ENCODE measurements at places on chromosomes 4 and X.

- DNase-seq: no peak
These were observed 143.5 kb upstream of the HPGD start for GRCh38 chr4:174665799-174666198.

DNA sequence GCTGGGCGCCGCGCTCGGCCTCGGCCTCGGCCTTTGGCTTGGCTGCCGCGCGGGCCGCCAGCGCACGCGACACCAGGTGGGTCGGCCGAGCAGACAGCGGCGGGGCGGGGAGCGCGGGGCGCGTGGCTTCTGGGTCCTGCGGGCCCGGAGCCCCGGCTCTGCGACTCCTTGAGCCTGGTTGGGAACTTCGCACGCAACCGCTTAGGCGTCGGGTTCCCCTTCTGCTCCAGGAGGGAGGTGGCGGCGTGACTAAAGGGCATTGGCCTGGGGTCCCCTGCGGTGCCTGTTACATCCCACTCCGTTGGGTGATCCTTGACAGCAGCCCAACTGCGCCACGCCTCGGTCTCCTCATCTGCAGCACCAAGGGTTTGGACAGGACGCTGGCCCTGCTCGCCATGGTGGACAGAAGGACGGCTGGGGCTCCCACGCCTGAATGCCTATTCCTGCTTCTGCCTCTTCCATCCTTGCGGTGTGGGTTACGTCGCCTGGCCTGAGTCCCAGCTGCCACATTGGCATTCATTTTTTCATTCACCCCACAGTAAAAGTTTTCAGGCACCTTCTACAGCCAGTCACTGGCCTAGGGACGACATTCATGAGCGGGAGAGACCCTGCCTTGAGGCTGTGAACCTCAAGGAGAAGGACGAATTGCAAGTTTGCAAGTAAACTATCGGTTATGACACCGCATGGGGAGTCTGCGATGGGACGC lies 631 bp downstream of the EVC start:
- DNase-seq: peak; percentile 49

DNA sequence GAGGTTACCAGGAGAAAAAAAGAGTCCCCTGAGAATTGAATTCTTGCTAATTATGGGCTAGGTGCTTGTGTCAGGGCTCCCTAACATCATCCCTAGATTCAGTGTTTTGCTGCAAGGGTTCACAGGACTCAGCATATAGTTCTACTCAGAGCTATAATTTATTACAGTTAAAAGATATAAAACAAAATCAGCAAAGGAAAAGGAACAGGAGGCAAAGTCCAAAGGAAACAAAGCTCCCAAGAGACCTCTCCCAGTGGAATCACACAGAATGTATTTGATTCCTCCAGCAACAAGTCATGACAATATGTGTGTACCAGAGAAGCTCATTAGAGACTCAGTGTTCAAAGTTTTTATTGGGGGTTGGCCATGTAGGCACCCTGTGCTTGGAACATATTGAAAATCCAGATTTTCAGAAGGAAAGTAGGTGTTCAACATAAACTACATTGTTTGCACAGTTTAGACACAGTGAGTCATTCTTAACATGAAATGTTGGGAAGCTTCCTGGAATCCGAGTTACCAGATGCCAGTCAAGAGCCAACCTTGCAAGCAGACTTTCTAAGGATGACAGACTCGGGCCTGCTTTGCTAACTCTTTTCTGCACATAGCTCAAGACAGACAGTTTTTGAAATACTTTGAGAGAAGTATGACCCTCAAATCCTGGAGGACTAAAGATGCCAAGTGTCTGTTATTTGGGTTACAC lies 311.3 kb upstream of the EMCN start:
- DNase-seq: no peak

- no peak for DNase-seq
These were observed 156.3 kb downstream of the BTC start for GRCh38 chr4:74638001-74638400.

DNA sequence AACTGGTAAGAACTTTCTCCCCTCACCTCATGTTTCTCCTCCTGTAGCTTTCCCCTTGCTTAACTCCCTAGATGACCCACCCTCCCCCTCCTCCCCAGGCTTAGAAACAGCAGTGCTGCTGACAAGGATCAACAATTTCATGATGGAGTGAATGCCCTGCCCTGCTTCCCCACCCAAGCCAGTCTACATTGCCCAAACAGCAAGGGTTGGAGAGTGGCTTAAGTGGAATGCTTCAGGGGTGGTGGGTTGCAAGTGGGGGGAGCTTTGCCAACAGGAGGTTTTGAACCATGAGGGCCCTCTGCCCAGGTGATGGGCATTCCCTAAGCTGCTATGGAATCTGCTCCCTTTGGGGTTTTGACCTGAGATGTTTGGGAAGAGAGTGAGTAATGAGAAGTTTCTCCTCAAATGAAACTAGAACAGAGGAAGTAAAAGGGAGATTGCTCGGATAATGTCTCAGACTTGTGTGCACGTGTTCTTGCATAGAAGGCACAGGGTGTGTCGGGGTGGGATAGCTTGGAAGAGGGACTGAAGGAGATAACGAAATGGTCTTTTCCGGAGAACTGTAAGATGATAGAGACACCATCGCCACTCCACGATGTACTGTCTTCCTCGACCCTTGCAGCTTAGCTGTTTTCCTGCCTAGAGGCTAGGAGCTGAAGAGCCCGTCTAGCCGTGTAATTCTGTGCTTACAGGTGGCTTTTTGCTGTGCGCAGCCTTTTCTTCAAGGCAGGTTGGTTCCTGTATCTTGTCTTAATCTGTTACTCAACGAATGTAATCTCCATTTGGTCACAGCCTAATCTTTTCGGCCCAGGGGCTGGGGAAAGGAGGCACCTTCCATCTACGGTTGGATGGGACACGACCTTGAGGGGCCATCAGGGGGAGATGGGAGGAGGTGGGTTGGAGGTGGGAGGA lies 10.1 kb downstream of the GDPD2 start:
- DNase-seq: no peak

DNA sequence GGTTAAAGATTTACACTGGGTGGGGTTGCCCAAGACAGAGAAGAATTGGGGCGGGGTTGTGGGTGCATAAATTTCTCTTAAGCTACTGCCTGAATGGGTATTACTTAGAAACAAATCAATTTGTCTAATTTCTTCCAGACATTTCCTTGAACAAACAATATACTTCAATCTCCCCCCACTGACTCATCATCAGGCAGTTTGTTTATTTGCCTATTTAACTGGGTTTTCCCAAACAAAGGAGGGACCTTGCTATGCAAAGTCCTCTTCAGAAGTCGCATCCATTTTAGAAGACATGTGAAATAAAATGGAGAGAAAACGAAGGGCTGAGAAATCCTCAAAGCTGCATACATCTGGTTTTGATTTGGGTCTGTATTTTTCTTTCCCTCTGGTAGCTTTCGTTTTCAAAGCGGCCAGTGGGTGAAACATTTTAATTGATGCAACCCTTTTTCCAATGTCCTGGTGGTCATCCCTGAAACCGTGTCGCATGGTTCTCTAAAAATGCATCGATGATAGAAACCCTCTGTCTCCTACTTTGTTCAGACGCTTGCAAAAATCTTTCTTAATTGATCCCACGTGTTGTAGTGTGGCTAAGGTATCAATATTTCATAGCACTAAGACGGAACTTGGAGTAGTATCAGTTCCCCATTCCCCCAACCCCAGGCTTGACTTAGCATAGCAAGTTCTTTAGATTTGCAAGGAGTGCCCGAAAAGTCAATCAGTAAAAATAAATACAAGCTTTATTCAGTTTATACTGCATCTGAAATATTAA lies 115.1 kb upstream of the MXRA5 start:
- DNase-seq: no peak

- DNase-seq: no peak
These were observed 72.0 kb downstream of the JAKMIP1 start for GRCh38 chr4:6128221-6128850.

- DNase-seq: no peak
These were observed 87.9 kb upstream of the WDR1 start for GRCh38 chr4:10204401-10205058.

DNA sequence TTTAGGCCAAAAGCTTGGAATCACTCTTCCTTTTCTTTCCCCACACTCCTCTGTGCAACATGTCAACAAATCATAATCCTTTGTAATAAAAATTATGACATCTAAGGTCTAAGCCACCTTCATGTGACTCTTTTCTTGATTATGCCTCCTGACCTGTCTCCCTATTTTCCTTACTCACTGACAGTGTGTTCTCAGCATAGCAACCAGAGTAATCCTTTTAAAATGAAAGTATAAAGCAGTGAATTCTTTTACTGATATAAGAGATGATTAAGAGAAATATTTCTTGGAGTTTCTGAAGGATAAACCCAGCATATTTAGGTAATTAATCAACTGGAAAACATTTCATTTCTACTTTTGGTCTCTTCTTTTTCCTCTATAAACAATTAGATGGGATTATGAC lies 44.7 kb downstream of the USO1 start:
- no peak for DNase-seq

GRCh38 chr4:16705341-16705740 lies 193.1 kb downstream of the LDB2 start:
- peak; percentile 81 for DNase-seq

- no peak for DNase-seq
These were observed 6.3 kb downstream of the SSR4 start for GRCh38 chrX:153800746-153801145.

GRCh38 chr4:26083987-26084386 lies 170.0 kb downstream of the SMIM20 start:
- no peak for DNase-seq

DNA sequence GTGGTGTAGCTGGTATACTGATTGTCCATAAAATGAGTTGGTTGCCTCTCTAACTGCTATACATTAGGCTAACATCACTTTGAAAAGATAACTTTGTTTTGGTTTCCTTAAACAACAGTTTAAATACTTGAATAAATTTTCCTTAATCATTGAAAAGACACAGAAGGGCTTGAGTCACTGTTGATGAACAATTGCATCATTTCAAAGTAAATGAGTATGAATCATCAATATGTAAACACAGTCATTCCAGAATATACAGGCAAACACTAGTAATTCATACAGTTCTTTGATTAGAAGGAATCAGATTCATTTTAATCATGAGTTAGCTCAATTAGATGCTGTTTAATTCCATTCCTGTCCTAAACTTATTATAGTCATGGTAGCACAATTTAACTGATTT lies 160.6 kb downstream of the AFF2 start:
- no peak for DNase-seq

DNA sequence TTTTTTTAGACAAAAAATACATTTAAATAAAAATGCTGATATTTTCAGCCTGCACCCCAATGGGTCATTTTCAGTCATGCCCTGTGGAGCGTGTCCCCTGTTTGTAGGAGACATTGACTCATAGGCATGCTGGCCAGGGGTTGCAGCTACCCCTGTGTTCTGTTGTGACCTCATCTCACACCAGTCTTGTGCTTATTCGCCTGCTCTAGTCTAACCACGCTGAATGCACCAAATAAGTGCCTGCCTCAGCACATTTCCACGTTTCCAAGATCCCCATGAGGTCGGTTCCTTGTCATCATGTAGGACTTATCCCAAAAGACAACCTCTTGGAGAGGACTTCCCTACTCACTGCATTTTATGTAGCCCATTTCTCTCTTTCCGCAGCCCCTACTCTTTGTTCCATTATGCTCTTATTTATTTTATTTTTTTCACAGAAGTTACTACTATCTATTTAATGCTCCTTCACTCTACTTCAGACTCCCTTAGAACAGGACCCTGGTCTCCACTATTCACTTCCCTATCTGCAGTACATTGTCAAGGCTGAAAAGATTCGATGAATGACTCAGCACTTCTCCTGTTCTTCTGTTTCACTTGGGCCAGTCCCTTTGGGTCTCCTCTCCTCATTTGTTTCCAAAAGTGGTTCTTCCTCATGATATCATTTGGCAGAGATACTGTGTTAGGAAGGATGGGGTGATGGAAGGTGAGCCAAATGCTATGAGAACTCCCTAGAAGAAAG lies 109.7 kb downstream of the MSL3 start:
- no peak for DNase-seq

GRCh38 chrX:153882086-153882498 lies 3.9 kb downstream of the L1CAM start:
- DNase-seq: no peak

- DNase-seq: peak; percentile 76
These were observed 577 bp upstream of the GLRA2 start for GRCh38 chrX:14528629-14529289.

- no peak for DNase-seq
These were observed 34.9 kb downstream of the MMRN1 start for GRCh38 chr4:89929425-89930159.

- no peak for DNase-seq
These were observed 77.8 kb downstream of the SORBS2 start for GRCh38 chr4:185734214-185734613.

GRCh38 chr4:36310793-36311192 lies 29.4 kb downstream of the DTHD1 start:
- no peak for DNase-seq

DNA sequence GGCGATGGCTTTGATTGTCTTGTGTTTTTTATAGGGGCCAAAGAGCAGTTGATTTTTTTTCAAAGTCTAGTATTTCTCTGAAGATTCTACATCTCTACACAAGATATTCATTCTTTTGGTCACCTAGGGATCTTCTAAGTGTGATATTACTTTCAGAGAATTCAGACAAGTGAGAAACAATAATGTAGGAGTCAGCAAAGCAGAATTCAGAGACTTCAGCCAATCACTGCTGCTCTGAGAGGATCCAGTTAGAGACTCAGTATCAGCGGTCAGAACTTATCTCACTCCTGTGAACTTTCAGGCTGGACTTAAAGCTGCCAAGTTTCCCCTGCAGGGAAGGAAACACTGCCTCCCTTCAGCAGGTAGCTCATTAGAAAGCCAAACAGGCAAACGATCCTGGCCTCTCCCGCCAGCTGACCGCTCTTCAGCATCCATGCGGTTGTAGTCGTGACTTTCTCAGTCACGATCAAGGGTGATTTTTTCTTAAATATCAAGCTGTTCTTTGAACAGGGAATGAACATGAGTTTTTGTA lies 59.2 kb downstream of the NSUN7 start:
- peak; percentile 17 for DNase-seq

DNA sequence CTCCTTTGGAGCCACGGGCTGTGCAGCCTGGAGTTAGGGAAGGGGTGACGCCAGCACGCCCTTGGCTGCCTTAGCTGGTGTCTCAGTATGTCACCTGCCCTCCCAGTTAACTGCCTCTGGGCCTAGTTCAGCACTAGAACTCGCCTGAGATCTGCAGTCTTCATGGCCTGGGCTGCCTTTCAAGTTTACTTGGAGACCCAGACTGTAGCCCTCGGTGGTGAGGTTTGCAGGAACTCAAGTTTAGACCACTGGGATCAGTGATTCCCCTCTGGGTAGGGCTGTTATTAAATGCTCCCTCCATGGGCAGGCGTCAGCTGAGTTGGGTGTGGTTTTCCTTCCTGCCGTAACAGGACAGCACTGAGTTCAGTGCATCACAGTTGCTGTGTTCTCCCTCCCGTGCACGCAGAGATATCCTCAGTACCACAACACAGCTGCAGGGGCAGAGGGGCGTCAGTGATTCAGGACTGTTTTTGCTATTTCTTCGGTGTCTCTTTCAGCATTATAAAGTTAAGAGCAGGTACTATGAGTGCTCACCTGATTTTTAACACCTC lies 30.5 kb downstream of the PLAC8 start:
- DNase-seq: peak; percentile 26

GRCh38 chr4:145935253-145936141 lies 3.1 kb downstream of the ZNF827 start:
- DNase-seq: peak; percentile 78

All from ELF-1 (cell line).